ENCODE measurements at places on chromosomes 7 and 10.

DNA sequence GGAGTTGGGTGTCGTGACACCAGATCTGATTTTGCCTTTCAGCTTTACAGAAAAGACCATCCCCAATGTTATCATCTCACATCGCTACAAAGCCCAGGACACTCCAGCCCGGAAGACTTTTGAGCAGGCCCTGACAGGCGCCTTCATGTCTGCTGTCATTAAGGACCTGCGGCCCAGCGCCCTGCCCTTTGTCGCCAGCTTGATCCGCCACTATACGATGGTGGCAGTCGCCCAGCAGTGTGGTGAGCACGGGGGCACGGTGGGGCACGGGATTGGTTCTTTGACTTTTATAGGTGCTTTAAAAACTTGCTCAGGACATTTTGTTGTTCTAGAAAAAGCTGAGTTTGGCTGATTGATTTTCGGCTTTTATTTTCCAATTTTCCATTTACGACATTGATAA is 48.8 kb downstream of the TRRAP start:
- no peak overlapping the region for H3K4me3 ChIP-seq
- H3K27ac ChIP-seq, result no peak overlapping the region
- H3K36me3 ChIP-seq, result peaks cover 9% of the 10 kb centered on the region
- H3K4me1 ChIP-seq, result peaks cover 7% of the 10 kb centered on the region
- H3K27me3 ChIP-seq, result no peaks in the 10 kb centered on the region

DNA sequence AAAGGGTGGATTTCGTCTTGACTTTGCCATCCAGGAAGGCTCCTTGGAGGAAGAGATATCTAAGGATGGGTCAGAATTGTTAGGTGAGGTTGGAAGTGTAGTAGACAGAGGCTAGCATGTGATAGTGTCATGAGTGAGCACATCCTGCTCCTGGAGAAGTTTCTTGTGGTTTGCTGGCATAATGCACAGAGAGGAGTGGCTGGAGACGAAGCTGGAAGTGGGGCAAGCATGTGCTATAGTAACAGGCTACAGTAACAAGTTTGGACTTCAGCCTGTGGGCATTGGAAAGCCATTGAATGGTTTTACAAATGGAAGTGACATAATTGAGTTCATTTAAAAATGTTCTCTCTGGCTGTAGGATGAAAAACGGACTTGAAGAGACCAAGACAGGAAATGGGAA is 175.6 kb upstream of the VWC2 start:
- peaks cover 3% of the 10 kb centered on the region for H3K4me1 ChIP-seq
- no peaks in the 10 kb centered on the region for H3K36me3 ChIP-seq
- no peak for DNase-seq
- no peak overlapping the region for H3K4me3 ChIP-seq
- no peak overlapping the region for H3K27ac ChIP-seq

DNA sequence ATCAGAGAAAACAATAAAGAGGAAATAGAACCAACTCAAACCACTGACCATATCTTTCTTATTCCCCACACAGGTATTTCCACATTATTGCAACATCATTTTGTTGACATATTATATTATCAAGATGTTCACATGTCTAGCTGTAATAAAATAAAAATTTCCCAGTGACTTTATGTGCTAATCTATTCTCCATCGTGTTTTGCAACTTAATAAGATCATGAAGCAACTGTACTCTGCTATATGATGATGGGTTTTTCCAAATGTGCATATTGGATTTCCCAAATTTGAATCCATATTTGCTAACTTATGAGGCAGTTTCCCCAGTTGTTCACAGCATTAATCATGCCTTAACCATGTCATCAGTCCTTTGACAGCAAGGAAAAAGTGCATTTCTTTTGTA is 127.8 kb downstream of the ITGB8 start:
- H3K27ac ChIP-seq, result no peak overlapping the region
- no peak for DNase-seq
- H3K27me3 ChIP-seq, result no peaks in the 10 kb centered on the region
- H3K36me3 ChIP-seq, result no peaks in the 10 kb centered on the region
- H3K4me1 ChIP-seq, result no peaks in the 10 kb centered on the region

- no peak overlapping the region for H3K27ac ChIP-seq
- no peak overlapping the region for H3K4me3 ChIP-seq
- H3K27me3 ChIP-seq, result no peaks in the 10 kb centered on the region
- no peaks in the 10 kb centered on the region for H3K4me1 ChIP-seq
Observed at GRCh38 chr7:84258628-84259027, 64.0 kb upstream of the SEMA3A start.

DNA sequence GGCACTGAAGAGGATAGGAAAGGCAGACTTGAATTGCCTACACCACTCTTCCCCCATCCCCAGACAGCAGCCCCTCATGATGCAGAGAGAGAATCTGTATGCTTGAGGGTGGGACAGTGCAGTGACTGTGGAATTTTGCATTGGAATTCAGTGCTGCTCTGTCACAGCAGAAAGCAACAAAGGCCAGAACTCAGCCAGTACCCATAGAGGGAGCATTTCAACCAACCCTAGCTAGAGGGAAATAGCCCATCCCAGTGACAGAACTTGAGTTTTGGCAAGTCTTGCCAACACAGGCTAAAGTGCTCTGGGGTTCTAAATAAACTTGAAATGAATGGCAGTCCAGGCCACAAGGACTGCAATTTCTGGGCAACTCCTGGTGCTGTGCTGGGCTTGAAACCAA is 80.4 kb downstream of the TES start:
- H3K27me3 ChIP-seq, result no peaks in the 10 kb centered on the region
- H3K27ac ChIP-seq, result no peak overlapping the region
- no peaks in the 10 kb centered on the region for H3K4me1 ChIP-seq
- no peaks in the 10 kb centered on the region for H3K36me3 ChIP-seq

GRCh38 chr7:21616091-21616490 is 73.3 kb downstream of the DNAH11 start:
- DNase-seq, result no peak
- H3K4me1 ChIP-seq, result no peaks in the 10 kb centered on the region
- H3K4me3 ChIP-seq, result no peak overlapping the region
- H3K36me3 ChIP-seq, result no peaks in the 10 kb centered on the region

- DNase-seq, result no peak
- H3K27ac ChIP-seq, result no peak overlapping the region
- no peaks in the 10 kb centered on the region for H3K4me1 ChIP-seq
- no peaks in the 10 kb centered on the region for H3K36me3 ChIP-seq
Observed at GRCh38 chr10:12586741-12587140, 237.4 kb downstream of the CAMK1D start.

GRCh38 chr10:44016589-44017482 is 368.1 kb downstream of the CXCL12 start:
- H3K27ac ChIP-seq, result no peak overlapping the region
- peaks cover 21% of the 10 kb centered on the region for H3K4me1 ChIP-seq
- no peaks in the 10 kb centered on the region for H3K27me3 ChIP-seq

DNA sequence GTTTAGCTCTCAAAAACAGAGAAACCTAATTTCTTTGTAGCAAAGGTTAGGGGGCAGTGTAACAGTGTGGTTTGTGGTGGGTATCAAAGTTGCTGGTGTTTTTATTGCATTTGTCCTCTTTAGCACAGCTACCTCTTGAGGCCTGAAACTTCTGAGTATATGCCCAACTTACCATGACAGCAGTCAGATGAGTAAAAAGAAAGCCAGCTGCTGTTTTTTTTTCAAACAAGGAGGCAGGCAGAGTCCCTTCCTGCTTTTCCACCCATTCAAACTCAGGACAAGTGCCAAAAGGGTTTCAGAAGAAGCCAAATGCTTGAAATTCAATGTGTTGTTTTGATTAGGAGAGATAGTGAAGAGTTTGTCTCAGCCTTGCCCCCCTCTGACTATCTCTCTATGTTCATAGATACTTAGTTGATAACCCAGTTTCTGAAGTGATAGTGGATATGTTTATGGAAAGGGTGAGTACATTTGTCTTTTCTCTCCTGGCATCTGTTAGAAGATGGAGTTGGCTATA is 23.1 kb downstream of the GBF1 start:
- H3K27me3 ChIP-seq, result no peaks in the 10 kb centered on the region
- H3K27ac ChIP-seq, result no peak overlapping the region
- H3K4me3 ChIP-seq, result no peak overlapping the region
- DNase-seq, result no peak
- H3K4me1 ChIP-seq, result peaks cover 36% of the 10 kb centered on the region
- H3K36me3 ChIP-seq, result no peaks in the 10 kb centered on the region

- no peaks in the 10 kb centered on the region for H3K36me3 ChIP-seq
- H3K4me1 ChIP-seq, result no peaks in the 10 kb centered on the region
- H3K4me3 ChIP-seq, result no peak overlapping the region
- no peak for DNase-seq
Observed at GRCh38 chr7:130270947-130271800, 4.5 kb downstream of the CPA2 start.

- no peak overlapping the region for H3K27ac ChIP-seq
- no peaks in the 10 kb centered on the region for H3K36me3 ChIP-seq
- no peak overlapping the region for H3K4me3 ChIP-seq
Observed at GRCh38 chr10:554182-554848, 135.2 kb downstream of the DIP2C start.

DNA sequence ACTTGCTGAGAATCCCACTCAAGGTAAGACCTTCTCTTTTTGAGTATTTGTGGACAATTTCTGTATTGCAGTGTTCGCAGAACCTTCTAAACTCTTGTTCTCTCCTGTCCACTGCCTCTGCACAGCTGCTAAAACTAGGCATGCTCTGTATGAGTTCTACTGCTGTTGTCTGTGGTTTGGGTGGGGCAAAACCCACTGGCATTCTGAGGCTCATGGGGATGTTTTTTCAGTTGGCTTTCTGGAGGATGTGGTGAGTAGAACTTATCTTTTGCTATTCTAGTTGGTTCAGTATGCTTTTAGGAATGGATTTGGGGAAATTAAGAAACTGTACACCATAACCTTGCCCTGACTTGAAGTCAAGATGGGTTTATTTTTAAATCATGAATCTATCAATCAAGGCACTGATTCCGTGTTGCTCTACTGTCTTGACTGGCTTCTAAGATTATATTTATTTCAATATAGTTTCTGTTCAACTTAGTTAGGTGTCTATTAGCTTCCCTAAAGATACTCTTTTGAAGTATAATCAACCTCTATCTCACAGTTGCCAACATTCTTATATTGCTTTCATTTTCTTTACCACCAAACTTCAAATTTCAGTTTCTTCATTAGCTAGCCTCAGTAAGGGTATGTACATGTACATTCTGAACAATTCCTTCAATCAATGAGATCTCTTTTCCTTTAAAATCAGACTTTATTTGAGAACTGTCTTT is 25.0 kb upstream of the C1GALT1 start:
- H3K4me1 ChIP-seq, result no peaks in the 10 kb centered on the region
- no peaks in the 10 kb centered on the region for H3K27me3 ChIP-seq
- DNase-seq, result peak; percentile 22
- peak overlapping the region; percentile 13 for H3K27ac ChIP-seq

DNA sequence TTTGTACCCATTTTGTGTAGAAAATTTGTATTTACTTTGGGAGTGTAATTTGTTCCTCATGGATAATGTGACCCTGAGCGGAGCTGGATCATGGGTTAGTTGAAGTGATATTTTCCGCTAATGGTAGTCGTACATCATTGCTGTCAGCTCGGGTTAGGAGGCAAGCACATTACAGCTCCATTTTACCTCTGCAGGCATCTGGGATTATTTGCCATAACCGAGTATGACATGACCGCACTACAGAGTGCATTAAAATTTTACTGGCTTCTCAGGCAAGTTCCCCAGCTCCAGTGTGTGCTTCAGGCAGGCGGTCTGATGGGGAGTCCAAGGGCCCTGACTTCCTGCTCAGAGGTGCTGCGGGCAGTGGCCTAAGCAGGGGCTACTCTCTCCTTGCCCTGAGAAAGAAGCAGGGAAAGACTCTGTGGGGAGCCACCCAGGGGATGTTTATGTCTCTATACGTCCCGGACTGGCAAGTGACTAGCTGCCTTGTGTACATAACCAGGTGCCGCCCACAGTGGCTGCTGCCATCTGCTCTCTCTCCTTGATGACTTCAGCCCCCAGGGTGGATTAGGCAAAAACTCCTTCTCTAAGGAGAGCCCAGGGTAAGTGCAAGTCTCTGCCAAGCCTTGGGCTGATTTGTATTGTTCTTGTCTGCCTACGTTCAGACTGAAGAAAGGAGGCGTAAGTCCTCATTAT is 685.3 kb upstream of the GALNT17 start:
- H3K27me3 ChIP-seq, result no peaks in the 10 kb centered on the region
- no peak overlapping the region for H3K4me3 ChIP-seq
- H3K36me3 ChIP-seq, result no peaks in the 10 kb centered on the region
- DNase-seq, result no peak

DNA sequence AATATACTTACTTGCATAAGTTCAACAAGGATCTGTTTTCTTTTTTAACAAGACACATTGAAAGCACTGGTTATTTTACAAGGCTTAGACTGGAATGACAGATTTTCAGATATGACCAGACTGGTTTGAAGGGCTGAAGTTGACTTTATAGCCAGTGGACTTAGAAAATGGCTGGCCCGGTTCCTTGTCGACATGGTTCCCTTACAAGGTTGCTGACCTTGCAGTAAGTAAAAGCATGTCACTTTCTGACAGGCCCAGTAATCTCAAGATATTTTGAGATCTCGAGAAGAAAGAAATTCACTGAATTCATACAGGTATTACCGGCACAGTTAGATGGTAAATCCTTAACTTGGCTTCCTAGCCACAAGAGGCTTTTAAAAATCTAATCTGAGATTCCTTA is 136.5 kb downstream of the COBL start:
- H3K4me3 ChIP-seq, result no peak overlapping the region
- H3K27ac ChIP-seq, result no peak overlapping the region
- no peaks in the 10 kb centered on the region for H3K27me3 ChIP-seq

GRCh38 chr7:128742206-128742605 is 3.0 kb downstream of the CALU start:
- peaks cover 40% of the 10 kb centered on the region for H3K4me1 ChIP-seq
- no peak for DNase-seq
- H3K36me3 ChIP-seq, result no peaks in the 10 kb centered on the region
- peak overlapping the region; percentile 12 for H3K27ac ChIP-seq

DNA sequence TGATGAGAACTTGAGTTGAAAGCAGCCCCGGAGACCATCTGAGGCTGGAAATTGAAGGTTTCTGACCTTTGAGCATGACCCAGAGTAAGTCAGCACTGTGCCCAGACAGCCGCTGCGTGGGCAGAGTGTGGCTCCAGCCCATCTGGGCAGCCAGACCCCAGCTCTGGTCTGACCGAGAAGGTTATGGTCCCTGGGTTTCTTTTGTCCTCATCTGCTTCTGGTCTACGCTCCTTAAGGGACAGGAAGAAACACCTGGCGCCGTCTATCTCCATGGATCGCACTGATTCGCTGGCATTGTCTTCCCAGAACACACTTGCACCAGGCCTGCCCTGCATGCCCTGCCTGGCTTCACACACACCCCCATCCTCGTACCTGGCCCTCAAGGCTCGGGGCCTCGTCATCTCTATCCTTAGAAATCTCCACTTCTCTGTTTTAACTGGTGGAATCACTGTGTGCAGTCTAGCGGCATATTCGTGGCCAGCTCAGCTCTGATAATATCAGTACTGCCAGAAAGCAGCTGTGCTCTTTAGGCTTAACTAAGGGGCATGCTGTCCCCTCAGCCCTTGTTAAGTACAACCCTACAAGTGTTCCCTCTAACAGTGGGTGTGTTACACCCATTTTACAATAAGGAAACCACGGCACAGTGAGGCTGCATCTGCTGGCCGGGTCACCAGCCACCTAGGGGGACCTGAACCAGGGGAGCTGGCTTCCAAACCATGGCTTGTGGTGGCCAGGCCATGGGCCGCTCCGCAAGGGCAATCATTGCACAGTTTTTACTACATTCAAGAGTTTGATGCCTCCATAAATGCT is 127.7 kb downstream of the ADCY1 start:
- no peaks in the 10 kb centered on the region for H3K4me1 ChIP-seq
- H3K4me3 ChIP-seq, result no peak overlapping the region
- H3K36me3 ChIP-seq, result no peaks in the 10 kb centered on the region
